ENCODE measurements at places on chromosomes 1 and 21.

GRCh38 chr1:167454304-167454893 lies 63.9 kb downstream of the CD247 start:
- peak; percentile 35 for DNase-seq

DNA sequence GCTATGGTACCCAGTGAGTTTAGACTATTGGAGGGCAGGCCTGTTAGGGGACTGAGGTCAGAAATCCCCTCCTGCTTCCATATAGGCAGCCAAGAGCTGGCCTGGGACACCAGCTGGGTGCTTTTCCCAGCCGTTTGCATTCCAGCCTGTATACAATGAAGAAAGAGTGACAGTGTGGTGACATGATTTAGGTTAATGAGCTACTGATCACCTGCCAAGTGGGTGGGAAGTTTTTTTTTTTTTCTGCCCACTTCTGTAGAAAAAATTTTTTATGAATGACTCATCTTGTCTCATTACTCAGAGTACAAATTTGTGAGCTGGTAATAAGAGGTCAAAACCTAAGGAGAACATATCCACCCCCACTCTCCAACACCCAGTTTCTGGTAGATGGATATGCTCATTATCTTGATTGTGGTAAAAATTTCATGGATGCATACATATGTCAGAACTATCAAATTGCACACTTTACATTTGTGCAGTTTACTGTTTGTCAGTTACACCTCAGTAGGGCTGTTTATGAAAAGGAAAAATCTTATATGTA lies 16.4 kb upstream of the CGN start:
- no peak for DNase-seq

- DNase-seq: peak; percentile 76
Observed at GRCh38 chr1:151156515-151156819, at the start of gene TNFAIP8L2. Gene TNFAIP8L2, plus strand, starts transcription at chr1:151156649. Its CDS starts 2,049 bp downstream, at chr1:151158698.

- no peak for DNase-seq
Observed at GRCh38 chr21:38639571-38640354, 141.5 kb upstream of the ERG start.

GRCh38 chr1:154703170-154703569 lies 95.2 kb upstream of the ADAR start:
- no peak for DNase-seq

- no peak for DNase-seq
Observed at GRCh38 chr21:15754640-15755039, 24.9 kb downstream of the USP25 start.

DNA sequence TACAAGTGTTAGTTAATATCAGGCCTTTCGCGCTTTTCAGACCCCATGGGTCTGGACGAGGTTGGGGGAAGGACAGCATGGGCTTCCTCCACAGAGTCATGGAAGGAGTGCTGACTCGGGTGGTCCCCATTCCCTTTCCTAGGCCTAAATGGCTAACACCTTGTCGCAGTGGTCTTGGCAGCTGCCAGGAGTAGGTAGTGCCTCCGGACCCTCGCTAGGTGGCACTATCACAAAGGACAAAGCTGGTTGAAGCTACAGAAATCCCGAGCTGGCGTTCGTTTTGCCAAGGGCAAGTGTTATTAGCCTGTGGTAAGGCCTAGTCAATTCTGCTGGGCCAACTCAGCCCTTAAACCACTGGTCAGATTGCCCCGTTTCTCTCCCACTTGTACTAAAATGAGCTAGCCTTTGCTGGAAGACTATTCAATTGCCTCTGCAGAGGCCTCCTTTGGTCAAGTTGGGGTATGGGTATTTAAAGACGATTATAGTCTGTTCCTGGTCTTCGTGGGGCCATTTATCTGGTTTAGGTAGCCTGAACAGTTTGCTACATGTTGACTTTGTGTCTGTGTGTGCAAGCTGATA lies 1.1 kb upstream of the UBE2Q1 start:
- peak; percentile 88 for DNase-seq

GRCh38 chr1:198966519-198966918 lies 327.7 kb downstream of the PTPRC start:
- DNase-seq: no peak

Measured in CD4-positive, alpha-beta T cell treated with Interleukin-21 for 1 hour (primary cell).